ENCODE measurements at places on chromosomes 7 and 10.
A peak's percentile ranks its signal among the peaks of the same experiment; 100 is the strongest.

DNA sequence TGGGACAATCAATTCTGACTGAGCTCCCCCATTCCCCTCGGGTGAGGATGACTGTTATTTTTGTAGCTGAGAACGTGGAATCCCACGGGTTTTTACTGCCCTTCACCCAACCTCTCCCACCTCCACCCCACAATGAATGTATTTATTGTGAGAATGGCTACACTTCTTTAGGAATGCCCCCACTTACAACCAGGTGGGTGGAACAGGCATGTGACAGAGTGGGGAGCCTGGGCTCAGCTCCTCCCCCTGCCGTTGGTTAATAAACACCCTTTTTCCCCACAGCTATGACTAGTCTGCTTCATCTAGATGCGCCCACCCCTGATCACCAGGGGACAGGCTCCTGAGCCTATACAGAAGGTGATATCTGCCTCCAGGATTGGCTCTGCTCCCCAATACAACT lies 2.0 kb downstream of the MRPL43 start:
- DNase-seq, result no peak
- peaks cover 22% of the 10 kb centered on the region for H3K4me1 ChIP-seq
- H3K27ac ChIP-seq, result no peak overlapping the region
- H3K36me3 ChIP-seq, result peaks cover 73% of the 10 kb centered on the region

GRCh38 chr7:149011491-149011890 lies 16.8 kb downstream of the PDIA4 start:
- H3K4me3 ChIP-seq, result no peak overlapping the region
- peaks cover 100% of the 10 kb centered on the region for H3K36me3 ChIP-seq
- no peak overlapping the region for H3K27ac ChIP-seq
- DNase-seq, result no peak

GRCh38 chr10:13087601-13087985 lies 12.4 kb upstream of the OPTN start:
- no peaks in the 10 kb centered on the region for H3K36me3 ChIP-seq
- no peak overlapping the region for H3K4me3 ChIP-seq
- no peaks in the 10 kb centered on the region for H3K27me3 ChIP-seq
- no peak overlapping the region for H3K27ac ChIP-seq

DNA sequence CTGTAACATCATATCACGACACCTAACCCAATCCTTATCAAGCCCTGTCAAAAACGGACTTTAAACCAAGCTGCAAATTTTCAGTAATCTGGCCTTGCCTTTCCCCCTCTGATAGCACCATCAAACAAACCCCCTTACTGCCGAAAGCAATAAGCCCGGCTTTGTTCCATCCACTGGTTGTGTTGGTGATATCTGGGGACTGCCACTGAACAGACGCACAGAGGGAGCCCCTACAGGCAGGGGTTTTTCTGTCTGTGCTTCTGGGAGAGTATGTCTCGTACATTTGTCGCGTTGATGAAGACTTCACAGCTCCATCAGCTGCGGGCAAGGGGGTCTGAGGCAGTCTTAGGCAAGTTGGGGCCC lies 550 bp upstream of the PLAU start:
- peaks cover 25% of the 10 kb centered on the region for H3K4me1 ChIP-seq
- peak overlapping the region; percentile 74 for H3K4me3 ChIP-seq
- H3K36me3 ChIP-seq, result no peaks in the 10 kb centered on the region

GRCh38 chr7:101185258-101185839 lies 5.3 kb upstream of the NAT16 start:
- no peaks in the 10 kb centered on the region for H3K36me3 ChIP-seq
- no peaks in the 10 kb centered on the region for H3K4me1 ChIP-seq
- no peak overlapping the region for H3K27ac ChIP-seq
- H3K27me3 ChIP-seq, result peaks cover 11% of the 10 kb centered on the region
- DNase-seq, result no peak

- H3K27me3 ChIP-seq, result no peaks in the 10 kb centered on the region
- no peaks in the 10 kb centered on the region for H3K36me3 ChIP-seq
- H3K27ac ChIP-seq, result no peak overlapping the region
- no peak for DNase-seq
Observed at GRCh38 chr7:136103545-136104268, 126.5 kb upstream of the MTPN start.

DNA sequence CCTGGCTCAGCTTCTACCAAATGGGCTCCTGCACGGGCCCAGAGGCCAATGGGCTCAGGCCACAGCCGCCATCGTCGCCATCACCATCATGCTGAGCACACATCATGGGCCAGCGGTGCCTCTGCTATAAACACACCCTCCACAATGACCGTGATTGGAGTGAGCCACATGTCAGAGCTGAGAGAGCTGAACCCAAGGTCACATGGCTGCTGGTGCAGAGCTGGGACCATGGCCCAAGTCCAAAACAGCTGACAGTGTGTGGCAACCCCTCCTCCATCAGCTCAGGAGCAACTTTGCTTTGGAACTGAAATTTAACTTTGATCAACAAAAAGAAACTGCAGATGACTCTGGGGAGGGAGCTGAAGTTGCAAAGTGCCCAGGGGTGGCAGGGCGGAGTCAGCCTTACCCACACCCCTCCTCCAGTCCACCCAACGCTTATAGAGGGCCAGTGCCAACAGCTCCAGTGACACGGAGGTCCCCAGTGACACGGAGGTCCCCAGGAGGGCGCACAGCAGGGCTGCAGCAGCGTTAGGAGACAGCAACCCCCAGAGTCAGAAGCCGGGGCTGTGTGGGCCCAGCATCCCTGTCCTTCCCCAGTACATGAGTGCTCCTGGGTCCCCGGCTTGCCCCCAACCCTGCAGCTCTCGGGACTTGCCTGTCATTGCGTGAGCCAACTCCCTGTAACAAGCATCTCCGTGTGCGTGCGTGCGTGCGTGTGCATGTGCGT lies 249.6 kb downstream of the ELFN1 start:
- H3K4me3 ChIP-seq, result peak overlapping the region; percentile 32
- peaks cover 28% of the 10 kb centered on the region for H3K4me1 ChIP-seq
- no peaks in the 10 kb centered on the region for H3K27me3 ChIP-seq

- H3K4me3 ChIP-seq, result no peak overlapping the region
- H3K36me3 ChIP-seq, result no peaks in the 10 kb centered on the region
- H3K27ac ChIP-seq, result no peak overlapping the region
- H3K27me3 ChIP-seq, result no peaks in the 10 kb centered on the region
Observed at GRCh38 chr7:30688718-30689221, 6.5 kb upstream of the CRHR2 start.

DNA sequence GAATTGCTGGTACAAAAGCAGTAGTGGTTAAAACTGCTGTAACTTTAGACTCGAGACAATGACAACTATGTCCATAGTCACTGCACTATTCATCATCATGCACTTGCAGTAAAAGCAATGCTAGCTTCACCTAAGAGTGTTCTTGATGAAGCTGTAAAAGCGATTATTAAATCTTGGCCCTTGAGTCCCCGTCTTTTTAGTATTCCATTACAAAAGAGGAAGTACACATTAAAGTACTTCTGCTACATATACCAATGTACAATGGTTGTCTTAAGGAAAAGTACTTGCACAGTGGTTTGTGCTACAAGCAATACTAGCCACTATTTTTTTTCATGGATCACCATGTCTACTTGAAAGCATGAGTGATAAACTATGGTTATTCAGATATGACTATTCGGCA lies 78.3 kb downstream of the ATAD1 start:
- no peak for DNase-seq
- no peak overlapping the region for H3K4me3 ChIP-seq
- peak overlapping the region; percentile 26 for H3K27ac ChIP-seq
- peaks cover 20% of the 10 kb centered on the region for H3K4me1 ChIP-seq

DNA sequence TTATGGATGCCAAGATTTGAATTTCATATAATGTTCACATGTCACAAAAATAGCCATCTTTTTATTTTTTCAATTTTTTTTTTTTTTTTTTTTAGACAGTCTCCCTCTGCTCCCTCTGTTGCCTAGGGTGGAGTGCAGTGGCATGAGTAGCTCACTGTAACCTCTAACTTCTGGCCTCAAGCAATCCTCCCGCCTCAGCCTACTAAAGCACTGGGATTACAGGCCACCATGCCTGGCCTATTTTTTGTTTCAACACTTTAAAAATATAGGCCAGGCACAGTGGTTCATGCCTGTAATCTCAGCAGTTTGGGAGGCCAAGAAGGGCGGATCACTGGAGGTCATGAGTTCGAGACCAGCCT lies 246.3 kb downstream of the SKIDA1 start:
- H3K4me1 ChIP-seq, result peaks cover 7% of the 10 kb centered on the region
- no peaks in the 10 kb centered on the region for H3K27me3 ChIP-seq
- no peak overlapping the region for H3K4me3 ChIP-seq
- H3K36me3 ChIP-seq, result no peaks in the 10 kb centered on the region

DNA sequence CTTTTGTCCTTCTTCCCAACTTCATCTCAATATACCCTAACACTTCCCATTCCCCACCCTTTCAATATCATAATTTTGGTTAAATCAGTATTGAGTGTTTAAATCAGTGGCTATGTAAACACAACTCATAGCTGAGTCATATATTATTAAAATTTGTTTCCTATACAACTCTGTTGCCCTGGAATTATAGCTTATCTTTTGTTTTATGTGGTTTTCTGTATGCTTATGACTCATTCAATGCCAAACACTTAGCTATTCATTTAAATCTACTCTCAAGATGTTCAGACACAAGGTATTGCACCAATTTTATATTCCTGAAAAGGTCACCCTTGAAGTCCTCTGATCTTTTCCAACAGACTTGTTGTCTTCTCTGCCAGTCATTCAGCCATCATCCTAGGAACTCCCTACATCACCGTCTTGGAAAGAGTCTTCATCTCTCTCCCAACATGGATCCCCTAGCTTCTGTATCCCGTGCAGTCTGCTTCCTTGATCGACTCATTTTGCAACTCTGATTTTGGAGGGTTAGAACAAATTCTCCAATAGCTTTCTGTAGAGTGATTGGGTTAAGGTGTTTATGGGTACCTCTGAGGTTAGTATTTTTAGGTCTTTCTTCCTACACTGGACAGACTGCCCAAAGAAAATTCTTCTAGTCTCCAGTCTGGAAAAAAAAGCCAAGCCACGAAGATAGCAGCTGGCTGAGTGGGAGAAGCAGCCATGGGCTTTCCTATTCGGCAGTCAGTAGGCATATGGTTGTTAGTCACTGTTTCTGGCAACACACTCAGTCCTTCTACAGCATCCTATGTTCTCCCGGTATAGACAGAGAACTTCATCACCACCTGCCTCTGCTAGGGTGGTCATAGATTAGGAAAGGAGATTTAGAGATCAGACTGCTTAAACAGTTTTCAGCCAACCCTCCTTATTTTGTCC lies 102.1 kb downstream of the CRPPA start:
- no peaks in the 10 kb centered on the region for H3K27me3 ChIP-seq
- H3K27ac ChIP-seq, result no peak overlapping the region
- no peaks in the 10 kb centered on the region for H3K36me3 ChIP-seq
- no peak overlapping the region for H3K4me3 ChIP-seq
- no peaks in the 10 kb centered on the region for H3K4me1 ChIP-seq
- DNase-seq, result no peak

DNA sequence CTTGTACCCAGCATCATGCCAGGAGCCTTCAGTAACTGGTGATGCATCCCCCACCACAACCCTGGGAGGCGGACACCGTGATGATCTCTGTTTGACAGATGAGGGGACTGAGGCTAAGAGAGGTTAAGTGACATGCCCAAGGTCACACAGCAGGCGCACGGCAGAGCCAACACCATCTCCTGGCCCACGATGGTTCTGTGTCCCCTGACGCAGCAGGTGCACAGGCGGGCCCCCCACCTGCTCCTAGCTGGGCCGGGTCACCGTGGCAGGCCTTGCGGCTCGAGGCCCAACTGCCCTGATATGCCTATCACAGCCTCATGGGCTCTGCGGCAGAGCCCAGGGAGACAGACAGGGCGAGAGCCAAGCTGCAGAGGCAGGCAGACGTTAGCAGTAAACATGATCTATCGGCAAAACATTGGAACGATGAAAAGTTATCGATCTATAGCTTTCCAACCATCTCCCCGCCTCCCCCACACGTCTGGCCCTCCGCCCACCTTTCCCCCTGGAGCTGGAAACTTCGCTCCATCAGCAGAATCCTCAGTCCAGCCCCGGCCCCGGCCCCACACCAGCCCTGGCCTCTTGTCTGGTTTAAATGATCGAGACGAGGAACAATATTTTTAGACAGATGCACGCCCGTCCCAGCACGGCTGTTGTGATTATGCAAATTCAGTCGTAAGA lies 65.9 kb downstream of the ELFN1 start:
- no peaks in the 10 kb centered on the region for H3K4me1 ChIP-seq
- H3K27ac ChIP-seq, result no peak overlapping the region
- no peak for DNase-seq
- no peaks in the 10 kb centered on the region for H3K36me3 ChIP-seq

GRCh38 chr10:106825576-106826364 lies 338.7 kb downstream of the SORCS1 start:
- H3K4me1 ChIP-seq, result no peaks in the 10 kb centered on the region
- no peaks in the 10 kb centered on the region for H3K27me3 ChIP-seq
- H3K36me3 ChIP-seq, result no peaks in the 10 kb centered on the region
- H3K27ac ChIP-seq, result no peak overlapping the region
- H3K4me3 ChIP-seq, result no peak overlapping the region
- DNase-seq, result no peak

DNA sequence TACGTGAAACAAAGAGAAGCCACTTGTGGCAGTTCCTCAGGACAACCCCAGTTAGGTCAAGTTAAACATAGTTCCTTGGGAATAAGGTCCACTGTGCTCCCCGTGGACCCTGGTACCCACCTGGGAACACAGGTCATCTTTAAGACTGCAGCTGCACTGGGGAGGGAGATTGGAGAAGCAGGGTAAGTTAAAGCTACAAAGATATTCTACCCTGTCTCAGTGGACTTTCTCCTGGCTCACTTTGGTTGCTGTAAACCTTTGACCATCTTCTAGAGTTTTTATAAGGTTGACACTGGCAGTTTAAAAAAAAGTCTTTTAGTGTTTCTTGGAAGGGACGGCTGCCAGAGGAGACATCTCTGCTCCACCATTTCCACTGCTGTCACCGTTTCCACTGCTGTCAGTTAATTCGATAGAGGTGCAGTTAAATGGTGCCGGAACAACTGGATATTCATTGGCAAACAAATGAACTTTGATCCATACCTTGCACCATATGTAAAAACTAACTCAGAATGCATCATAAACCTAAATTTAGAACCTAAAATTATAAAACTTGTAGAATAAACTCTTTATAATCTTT lies 42.5 kb downstream of the LMTK2 start:
- H3K4me3 ChIP-seq, result no peak overlapping the region
- H3K27me3 ChIP-seq, result no peaks in the 10 kb centered on the region
- H3K27ac ChIP-seq, result no peak overlapping the region
- H3K36me3 ChIP-seq, result peaks cover 8% of the 10 kb centered on the region
- no peak for DNase-seq

All from esophagus squamous epithelium (tissue), 5 donors.